ENCODE measurements at places on chromosomes 16 and 17.

DNA sequence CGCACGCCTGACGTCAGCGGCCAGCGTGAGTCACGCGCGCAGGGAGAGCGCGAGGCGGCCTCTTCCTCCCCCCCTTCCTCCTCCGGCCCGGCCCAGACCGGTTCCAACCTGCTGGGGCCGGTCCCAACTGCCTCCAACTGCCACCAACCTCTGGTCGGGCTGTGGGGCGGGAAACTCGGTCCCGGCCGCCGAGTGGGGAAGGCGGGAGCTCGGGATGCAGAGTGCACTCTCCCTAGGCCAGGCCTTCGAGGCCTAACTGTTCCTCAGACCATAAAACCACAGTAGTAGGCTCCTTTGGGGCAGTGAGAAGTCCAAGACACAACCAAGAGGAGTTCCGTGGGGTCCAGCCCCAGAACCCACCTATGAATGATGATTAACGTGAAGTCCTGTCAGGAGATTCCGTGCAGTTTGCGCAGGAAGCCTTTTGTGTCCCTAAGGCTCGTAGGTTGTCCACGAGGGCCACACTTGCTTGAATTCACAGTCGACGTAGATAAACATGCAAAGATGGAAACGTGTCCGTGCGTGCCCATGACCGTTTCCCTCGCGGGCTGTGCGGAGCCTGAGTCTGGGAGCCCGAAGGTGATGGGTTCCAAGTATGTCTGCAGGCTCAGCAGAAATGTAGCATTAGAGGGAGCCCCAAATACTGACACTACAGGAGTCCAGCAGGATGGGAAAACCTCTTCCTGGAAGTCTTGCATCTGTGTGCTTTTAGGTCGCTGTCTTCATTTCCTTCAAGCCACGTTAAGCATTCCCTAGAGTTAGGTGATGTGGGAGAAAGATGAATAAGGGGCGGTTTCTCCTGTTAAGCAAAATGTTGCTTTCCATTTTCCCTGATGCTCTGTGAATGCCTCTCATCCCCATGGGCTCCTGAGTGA, 647 bp downstream of the UNK start:
- DNase-seq = peak; percentile 94

GRCh38 chr16:68421076-68421475, 27.2 kb downstream of the SMPD3 start:
- DNase-seq = no peak

- DNase-seq = no peak
Measured at GRCh38 chr17:83160443-83161297, 81.3 kb downstream of the METRNL start.

GRCh38 chr16:74661064-74661463, 5.6 kb downstream of the RFWD3 start:
- no peak for DNase-seq

- no peak for DNase-seq
Measured at GRCh38 chr16:19123535-19124178, 9.9 kb downstream of the ITPRIPL2 start.

GRCh38 chr16:2152695-2153506, 2.7 kb upstream of the TRAF7 start:
- no peak for DNase-seq

- no peak for DNase-seq
Measured at GRCh38 chr16:46650254-46650623, 29.1 kb upstream of the SHCBP1 start.

DNA sequence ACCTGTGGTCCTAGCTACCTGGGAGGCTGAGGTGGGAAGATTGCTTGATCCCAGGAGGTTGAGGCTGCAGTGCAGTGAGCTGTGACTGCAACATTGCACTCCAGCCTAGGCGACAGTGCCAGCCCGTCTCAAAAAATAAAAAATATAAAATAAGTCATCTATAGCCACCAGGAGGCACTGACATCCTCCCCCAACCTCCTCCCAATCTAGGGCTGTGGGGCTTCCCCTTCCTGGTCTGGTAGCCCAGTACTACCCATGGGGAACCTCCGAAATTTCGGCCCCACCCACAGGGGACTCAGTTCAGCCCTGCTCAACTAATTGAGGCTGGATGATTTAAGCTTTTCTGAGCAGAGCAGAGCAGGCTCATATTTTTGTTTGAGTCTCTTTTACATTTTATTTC, 3.2 kb downstream of the ZSCAN10 start:
- DNase-seq = peak; percentile 79

DNA sequence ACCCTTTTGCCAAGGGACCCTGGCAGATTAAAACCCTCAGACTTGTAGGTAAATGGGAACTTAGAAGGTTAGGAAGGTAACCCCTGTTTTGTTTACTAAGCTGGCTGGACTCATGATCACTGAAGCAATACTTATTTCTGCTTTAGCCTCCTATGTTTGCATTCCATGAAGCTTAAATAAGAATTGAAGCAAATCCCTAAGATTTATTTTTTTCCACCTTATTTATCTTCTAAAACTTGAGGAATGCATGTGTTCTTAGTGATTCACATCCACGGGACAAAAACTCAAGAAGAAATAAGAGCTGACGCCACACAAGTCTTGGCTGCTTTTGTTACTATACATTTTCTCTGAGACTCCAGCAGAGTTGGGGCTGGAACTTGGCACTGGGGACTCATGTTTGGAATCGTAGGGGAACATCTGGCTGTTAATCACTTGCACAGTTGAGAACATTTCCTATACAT, 35.5 kb downstream of the CLUAP1 start:
- DNase-seq = no peak

DNA sequence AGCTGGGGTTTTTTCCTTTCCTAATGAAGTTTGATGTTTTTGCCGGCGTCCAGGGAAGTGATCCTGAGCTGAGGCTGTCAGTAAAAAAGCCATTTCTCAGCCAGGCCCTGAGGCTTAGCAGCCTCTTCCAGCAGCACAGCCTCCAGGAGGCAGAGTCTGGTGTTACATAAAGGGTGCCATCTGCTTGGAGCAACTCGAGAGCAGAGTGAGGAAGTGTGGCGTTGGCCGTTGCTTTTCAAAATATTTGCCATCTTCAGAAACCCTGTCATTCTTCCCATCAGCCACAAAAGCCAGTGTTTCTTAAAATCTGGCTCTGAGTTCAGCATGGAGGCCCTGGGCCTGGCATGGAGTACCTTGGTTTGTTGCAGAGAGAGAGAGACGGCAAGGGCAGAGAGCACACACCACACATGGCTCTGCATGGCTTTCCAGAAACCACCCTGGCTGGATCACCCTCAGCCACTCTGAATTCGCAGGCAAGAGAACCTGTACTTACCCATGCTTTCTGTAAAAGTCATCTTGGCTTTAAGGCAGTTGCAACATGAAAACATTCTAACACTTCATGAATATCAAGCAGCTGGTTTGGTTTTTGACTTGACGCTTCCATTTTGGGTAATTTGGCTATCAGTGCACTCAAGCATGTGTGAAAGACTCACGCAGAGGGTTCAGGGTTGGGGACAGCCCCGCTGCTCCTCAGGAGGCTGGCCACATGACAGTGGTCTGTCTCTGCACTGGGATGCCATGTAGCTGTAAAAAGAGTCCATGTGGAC, 21.0 kb downstream of the PMM2 start:
- DNase-seq = no peak

- peak; percentile 16 for DNase-seq
Measured at GRCh38 chr16:57186872-57187854, 1.0 kb downstream of the RSPRY1 start.

DNA sequence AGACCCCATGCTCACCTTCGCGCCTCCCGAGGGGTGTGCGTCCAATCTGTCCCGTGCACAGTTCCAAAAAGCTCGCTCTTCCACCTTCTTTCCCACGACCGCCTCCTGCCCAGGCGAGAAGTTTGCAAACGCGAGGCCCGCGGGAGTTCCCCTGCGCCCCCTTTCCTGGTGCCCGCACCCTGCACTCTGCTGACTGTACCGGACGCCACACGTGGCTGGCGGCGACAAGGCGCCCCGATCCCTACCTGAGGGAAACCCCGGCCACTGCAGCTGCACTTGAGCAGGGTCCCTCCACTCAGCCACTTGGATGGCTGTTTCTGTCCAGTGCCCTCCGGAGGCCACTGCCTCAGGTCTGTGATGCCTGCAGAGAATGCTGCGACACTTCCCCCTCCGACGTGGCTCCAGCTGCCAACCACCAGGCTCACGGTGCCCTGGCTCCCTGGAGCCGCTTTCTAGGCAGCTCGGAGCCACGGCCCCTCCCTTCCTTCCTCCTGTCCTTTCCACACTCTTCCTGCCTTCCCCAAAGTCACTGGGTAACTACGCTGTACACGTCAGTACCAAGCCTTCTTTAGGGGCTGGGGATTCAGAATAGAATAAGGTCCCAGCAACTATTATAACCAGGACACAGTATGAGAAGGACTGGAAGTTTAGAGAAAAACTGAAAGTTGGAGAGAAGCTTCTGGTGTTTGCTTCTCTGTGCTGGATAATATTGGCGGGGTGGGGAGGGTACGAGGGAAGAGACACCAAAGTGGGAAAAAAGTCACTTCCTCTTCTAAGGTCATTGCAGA, at the start of gene MLKL:
TSS of gene MLKL (minus strand) at position 425 of the 788 bp plus-strand sequence. CDS start 5,105 bp downstream, outside the sequence.
- peak; percentile 71 for DNase-seq

- no peak for DNase-seq
Measured at GRCh38 chr16:85379041-85380001, 233.8 kb upstream of the GSE1 start.

DNA sequence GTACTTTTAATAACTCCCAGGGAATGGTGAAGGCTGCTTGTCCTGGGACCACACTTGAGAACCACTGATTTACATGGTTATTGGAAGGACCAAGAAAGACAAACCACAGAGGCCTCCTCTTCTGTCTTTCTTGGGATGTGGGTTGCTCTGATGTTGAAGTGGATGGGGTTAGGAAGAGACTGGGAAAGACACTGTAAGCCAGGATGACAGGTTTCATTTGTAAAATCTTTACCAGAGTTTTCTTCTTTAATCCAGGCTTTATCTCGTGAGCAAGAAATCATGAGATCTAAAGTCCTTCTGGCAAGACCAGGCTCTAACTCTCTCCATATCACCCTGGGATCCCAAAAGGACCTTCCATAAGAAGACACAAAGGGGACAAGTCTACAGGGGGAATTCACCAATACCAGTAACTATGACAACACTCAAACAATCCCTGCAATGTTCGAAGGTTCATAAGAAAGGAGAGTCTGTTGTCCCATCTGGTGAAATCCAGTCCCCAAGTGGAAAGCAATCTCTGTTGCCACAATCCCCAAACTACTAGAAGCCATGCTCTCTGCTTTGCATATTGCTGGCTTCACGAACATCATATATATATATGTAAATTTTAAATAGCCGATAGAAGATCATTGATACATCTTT, 44.8 kb upstream of the CDRT4 start:
- DNase-seq = no peak

DNA sequence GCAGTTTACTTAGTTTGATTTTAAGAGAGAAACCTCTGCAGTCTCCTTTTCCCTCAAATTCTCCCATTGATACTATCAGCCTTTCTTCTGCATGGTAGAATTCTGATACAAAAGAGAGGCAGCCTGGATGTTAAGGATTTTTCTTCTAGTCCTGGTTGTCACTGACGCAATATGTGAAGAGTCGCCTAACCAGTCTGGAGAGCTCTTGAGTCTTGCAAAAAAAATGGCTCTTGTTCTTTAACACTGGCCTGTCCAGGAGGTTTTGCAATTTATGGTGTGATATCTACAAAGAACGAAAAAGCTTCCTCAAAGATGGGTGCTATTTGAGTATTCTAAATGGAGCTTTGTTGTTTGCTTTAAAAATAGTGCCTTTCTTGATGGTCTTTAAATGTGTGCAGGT, 28.9 kb downstream of the COX10 start:
- no peak for DNase-seq

GRCh38 chr16:82010649-82011048, 621 bp downstream of the SDR42E1 start:
- no peak for DNase-seq

- DNase-seq = no peak
Measured at GRCh38 chr17:17952691-17953090, 19.5 kb downstream of the TOM1L2 start.

DNA sequence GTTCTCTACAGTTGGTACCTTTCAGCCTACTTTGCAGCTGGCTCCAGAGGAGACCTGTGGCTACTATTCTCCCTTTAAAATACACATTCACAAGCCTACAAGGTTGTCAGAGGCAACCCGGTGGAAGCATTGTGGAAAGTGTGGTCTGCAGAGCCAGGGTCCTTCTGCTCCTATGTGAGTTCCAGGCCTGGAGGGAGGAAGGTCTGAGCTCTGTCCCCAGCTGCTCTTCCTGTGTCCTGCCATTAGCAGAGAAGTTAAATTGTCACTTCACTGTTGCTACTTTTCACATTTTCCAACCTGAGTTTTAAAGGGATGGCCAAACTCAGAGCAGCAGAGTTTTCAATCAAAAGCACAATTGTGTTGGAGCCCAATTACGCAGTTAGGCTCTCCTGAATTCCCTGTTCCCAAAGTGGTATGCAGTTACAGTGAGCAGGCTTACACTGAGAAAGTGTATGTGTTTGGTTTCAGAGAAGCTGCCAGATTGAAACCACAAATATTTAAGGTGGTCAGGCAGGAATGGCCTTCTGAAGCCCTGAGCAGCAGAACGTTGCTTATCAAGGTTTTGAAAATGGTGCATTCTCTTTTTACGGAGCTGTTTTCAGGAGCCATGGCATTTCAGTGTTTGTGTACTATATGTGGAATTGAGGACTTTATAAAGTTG, 25.0 kb downstream of the MAP3K3 start:
- no peak for DNase-seq

DNA sequence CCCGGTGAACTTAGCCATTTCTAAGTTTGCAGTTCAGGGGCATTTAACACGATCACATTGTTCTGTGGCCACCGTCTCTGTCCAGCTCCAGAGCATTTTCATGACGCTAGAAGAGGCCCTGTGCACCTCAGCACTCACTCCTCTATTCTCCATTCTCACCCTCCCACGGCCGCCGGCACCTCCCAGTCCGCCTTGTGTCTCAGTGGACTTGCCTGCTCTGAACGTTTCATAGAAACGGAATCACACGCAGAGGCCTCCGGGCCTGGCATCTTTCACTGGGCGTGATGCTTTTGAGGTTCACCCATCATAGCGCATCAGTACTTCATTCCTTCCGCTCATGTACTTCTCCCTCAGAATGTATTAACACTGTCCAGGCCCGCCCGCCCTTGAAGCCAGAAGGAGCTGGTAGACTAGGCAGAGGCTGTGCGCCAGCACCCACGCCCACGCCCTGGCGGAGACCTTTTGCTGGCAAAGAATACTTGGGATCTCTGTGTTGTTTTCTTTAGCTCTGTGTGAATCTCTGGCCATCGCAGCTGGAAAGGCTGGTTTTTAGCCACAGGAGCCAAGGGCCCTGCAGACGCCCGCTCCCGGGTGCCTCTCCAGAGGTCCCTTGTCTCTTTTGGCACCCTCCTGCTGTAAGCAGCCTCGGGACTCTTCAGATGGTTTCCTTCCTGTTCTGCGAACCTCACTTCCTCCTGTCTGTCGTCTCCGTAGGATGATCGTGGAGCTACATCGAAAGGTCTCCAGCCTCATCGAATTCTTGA, 23.4 kb upstream of the JPT2 start:
- no peak for DNase-seq

- DNase-seq = no peak
Measured at GRCh38 chr17:8131844-8132441, 8.0 kb upstream of the HES7 start.
